Effector memory CD8-positive, alpha-beta T cell (primary cell): ENCODE measurements at places on chromosomes 5 and 9.

DNA sequence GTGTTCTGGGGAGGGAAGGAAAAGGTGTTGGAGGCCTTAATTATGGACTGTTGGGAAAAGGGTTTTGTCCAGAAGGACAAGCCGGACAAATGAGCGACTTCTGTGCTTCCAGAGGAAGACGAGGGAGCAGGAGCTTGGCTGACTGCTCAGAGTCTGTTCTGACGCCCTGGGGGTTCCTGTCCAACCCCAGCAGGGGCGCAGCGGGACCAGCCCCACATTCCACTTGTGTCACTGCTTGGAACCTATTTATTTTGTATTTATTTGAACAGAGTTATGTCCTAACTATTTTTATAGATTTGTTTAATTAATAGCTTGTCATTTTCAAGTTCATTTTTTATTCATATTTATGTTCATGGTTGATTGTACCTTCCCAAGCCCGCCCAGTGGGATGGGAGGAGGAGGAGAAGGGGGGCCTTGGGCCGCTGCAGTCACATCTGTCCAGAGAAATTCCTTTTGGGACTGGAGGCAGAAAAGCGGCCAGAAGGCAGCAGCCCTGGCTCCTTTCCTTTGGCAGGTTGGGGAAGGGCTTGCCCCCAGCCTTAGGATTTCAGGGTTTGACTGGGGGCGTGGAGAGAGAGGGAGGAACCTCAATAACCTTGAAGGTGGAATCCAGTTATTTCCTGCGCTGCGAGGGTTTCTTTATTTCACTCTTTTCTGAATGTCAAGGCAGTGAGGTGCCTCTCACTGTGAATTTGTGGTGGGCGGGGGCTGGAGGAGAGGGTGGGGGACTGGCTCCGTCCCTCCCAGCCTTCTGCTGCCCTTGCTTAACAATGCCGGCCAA is 19.1 kb downstream of the PTGES2 start:
- DNase-seq, result no peak

- DNase-seq, result no peak
These were observed 812 bp downstream of the CACFD1 start for GRCh38 chr9:133460405-133461175.

DNA sequence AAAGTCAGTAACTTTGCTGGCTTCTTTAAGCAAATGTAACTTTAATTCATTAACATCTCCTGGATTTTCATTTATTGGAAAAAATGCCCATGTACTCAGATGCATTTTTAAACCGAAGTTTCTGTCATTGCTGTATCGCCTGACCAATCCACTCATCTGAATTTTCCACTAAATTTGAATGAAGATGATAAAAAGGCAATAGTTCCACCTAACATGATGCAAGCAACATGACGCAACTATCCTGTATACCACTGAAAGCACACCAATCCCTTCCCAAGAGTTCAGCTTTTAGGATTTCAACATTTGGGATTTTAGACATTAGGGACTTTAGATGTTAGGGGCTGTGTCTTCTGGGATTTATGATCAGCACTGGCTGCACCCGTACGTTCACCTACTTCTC is 215.6 kb downstream of the KIF4B start:
- no peak for DNase-seq

- no peak for DNase-seq
These were observed 24.9 kb downstream of the KCNV2 start for GRCh38 chr9:2742214-2742613.

- DNase-seq, result no peak
These were observed 266.1 kb downstream of the ZSWIM6 start for GRCh38 chr5:61598126-61598525.

DNA sequence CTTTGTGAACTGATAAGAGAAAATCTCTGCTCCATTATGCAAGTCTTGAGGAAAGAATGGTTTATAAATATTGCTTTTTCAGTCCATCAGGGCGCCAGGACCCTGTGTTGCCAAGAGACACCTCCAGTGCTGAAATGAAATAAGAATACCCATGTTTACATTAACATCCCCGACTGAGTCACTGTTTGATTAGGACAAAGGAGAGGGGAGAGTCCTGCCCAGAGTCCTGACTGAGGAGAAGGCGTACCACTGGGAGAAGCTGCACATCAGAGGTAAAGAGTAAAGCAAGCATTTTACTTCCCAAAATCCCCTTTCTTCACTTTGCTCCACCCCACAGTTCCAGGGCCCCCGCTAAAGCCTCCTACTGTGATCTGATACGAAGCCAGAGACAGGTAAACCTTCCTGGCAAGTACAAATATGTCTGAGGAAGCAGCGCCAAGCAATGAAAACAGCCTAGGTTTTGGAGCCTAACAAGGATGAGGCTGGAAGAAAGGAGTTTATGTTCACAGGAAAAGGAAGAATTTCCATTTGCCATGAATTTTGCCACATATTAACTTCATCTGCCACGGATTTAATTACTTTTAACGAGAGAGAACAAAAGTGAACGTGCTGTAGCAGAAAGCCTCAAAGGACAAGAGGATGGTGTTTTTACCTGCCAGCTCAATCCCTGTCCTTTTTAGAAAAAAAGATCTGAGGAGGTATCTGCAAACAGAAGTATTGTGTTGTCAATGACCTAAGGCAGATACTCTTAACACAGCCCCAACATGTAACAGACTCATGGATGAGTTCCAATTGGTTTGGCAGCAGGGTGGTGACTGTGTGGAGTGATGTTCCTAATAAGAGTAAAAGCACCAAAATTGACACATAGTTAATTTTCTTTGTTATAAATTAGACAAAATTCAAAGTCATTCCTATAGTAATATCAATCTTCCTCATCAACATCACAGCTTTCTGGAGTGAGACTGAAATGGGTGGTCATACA is 209.4 kb upstream of the TLE4 start:
- DNase-seq, result no peak

- no peak for DNase-seq
These were observed 278.4 kb downstream of the NSG2 start for GRCh38 chr5:174323878-174324281.

GRCh38 chr9:134243778-134244467 is 79.6 kb upstream of the RNU6ATAC start:
- DNase-seq, result no peak

DNA sequence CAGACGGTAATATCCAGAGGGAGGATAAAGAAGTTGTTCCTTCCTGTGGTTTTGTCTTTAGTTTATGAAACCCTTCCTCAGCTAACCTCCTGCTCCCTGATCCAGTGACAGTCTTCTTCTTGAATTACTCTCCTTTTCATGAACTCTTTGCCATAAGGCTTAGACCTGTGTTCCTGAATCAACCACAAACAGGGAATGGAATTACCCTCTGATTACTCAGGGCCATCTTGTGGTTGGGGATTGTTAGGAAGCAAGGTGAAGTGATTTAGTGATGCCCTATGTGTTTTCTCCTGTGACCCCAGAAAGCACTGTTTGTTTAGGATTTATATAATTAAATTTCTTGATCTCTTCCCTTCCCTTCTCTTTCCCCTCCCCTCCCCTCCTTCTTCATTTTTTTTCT is 409.1 kb downstream of the TAF11L14 start:
- DNase-seq, result no peak

DNA sequence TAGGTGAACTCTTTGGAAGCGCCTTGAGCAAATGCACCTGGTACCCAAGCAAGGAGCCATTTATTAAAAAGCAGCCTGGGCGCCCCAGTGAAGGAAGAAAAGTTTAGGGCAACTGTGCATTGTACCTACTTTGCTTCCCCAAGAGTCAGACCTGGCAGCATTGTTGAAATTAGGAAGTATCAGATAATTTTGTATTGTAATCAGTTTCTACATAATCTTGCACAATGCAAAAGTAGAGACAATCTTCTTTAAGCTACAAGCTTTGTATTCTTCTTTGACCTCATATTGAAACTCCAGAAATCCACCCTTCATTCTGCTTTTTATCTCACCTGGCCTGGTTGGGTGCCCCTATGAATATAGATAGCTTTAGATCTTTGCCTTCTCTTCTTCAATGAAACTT is 490.8 kb downstream of the RASEF start:
- no peak for DNase-seq

GRCh38 chr9:124502711-124503702 is 4.2 kb downstream of the NR5A1 start:
- DNase-seq, result no peak

DNA sequence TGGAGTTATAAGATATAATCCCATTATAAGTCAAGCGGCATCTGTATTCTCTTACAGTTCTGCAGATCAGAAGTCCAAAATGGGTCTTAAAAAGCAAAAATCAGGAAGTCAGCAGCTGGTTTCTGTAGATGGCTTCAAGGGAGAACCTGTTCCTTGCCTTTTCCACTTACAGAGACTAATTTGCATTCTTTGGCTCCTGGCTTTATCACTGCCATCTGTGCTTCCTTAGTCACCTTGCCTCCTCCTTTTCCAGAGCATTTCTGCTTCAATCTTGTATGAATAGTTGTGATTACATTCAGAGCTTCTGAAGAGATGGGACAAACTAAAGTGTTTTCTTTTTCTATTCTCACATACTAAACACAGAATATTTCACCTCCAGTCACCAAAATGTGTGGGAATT is 647.3 kb upstream of the GRAMD2B start:
- no peak for DNase-seq

DNA sequence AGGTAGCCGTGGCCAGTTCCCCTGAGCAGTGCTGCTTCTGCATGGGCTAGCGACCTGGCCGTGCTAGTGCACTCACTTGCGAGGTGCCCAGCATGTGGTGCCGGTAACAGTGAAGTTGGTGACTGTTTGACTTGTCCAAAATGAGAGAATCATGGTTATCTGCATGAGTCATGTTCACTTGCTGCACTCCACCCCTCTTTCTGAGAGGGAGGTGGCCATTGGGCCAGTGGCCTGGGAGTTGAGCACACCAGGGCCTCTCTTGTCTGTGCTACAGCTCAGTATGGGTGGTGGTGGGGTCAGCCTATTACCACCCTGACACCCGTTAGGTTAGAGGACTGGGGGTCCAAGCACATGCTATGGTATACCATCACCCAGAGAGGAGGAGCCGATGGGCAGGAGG is 55.4 kb upstream of the GARNL3 start:
- no peak for DNase-seq

DNA sequence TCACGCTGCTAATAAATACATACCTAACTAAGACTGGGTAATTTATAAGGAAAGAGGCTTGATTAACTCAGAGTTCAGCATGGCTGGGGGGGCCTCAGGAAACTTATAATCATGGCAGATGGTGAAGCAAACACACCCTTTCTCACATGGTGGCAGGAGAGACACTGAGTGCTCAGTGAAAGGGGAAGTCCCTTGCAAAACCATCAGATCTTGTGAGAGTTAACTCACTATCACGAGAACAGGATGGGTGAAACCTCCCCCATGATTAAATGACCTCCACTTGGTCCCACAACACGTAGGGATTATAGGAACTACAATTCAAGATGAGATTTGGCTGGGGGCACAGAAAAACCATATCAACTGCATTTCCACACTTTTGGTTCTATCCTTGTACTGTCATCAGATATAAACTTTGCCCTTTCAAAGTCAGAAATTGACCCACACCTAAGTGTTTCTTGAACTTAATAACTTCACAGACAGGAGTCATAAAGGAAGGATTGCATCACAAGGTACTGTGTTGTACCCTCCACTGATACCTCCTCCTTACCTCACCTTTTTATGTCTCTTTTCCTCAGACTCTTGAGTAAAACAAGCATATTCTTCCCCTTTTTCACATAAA is 319.1 kb upstream of the PIK3R1 start:
- no peak for DNase-seq

DNA sequence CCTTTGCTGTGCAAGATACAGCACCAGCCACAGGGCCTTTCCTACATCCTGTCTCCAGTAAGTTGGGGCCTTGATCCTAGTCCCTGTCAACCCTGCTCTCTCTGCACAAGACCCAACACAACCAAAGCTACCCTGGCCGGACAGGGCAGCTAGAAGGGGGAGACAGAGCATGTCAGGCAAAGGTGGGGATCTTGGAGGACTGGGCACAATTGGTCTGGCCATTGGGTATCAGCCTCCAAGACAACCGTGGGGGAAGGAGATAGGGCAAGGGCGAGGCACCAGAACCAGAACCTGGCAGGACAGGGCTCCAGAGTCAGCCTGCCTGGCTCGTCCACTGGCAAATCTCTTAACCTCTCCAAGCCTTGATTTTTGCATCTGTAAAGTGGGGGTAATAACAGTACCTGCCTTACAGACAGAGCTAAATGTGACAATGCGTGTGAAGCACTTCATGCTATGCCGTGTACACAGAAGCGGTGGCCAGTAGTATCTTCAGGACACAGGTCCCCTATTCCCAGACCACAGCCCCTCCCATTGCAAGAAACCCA is 51.6 kb upstream of the CDKN2AIPNL start:
- no peak for DNase-seq
